ENCODE measurements at places on chromosomes 4 and X.

- DNase-seq = no peak
Measured at GRCh38 chr4:25892796-25893195, 21.2 kb upstream of the SMIM20 start.

DNA sequence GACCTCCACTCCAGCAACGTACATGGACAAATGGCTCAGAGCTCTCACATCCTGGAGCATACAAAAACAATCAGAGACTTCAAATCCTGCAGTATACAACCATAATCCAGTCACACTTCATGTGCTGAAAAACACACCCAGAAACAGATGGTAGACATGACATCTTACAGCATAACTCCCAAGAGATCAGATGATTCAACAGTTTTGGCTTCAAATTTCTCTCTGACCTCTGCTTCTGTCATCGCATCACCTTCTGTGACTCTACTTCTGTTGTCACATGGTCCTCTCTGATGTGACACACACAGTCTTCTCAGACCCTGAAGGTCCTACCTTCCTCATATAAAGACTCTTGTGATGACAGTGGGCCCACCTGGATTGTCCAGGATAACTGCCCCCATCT lies 18.5 kb downstream of the SUV39H1 start:
- DNase-seq = no peak

DNA sequence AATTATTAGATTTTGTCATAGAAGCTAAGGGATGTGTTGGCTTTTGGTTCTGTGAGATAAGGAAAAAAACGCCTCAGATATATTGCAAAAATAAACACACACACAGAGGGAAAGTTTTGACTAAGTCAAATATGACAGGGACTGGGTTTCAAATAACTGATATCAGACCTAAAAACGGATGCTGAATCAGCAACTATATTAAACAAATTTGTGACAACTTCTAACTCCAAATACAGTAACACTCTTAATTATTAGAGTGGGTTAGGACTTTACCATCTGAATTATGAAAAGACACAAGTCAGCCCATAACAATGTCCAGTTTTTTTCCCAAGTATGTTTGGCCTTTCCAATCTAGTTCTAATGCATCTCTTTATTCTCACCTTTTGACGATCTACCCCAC lies 2693.1 kb downstream of the ARAP2 start:
- no peak for DNase-seq

- DNase-seq = no peak
Measured at GRCh38 chr4:145815626-145816025, 123.0 kb downstream of the ZNF827 start.

DNA sequence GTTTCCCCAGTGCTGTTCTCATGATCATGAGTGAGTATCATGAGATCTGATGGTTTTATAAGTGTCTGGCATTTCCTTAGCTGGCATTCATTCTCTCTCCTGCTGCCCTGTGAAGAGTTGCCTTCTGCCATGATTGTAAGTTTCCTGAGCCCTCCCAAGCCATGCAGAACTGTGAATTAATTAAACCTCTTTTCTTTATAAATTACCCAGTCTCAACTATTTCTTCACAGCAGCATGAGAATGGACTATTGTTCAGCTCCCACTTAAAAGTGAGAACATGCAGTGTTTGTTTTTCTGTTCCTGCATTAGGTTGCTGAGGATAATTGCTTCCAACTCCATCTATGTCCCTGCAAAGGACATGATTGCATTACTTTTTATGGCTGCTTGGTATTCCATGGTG lies 311.7 kb upstream of the CTSO start:
- no peak for DNase-seq

- no peak for DNase-seq
Measured at GRCh38 chr4:123579961-123580360, 183.4 kb downstream of the SPRY1 start.

DNA sequence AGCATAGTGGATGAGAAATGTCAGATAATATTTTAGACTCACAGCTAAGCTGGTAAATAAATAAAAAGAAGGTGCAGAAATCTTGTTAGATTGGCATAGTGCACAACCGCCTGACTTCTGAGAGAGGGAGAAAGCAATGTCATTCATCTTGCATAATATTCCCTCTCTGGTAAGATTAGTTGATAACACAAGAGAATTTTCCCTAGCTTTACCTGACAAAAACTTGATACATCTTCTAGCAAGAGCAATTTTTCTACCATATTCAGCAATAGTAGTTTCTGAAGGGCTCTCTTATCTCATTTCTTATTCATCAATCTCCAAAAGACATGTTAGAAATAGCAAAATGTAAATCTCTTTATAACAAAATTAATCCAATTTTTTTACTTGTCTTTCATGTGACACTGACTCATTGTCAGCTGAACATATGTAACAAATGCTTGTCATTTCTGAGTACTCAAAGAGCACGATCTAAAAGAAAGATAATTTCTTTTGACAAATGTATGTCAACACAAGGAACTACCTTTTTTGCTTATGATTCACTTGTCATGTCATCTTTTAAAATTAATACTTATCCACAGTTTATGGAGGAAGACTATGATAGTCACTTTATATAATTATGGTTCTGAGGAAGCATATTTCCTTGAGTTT lies 240.0 kb downstream of the ARAP2 start:
- DNase-seq = no peak

DNA sequence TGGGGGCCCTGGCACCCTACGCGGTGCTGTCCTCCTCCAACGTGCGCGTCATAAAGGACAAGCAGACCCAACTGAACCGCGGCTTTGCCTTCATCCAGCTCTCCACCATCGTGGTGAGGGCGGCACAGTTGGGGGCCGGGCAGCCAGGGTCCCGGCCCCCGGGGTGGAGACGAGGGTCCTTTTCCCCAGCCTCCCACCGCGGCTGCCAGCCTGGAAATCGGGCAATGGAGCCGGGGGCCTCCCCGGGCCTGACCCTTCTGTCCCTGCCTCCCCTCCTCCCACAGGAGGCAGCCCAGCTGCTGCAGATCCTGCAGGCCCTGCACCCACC lies 13.7 kb upstream of the UBA1 start:
- no peak for DNase-seq

GRCh38 chr4:19905024-19905423 lies 346.7 kb upstream of the SLIT2 start:
- no peak for DNase-seq
